ENCODE measurements at places on chromosomes 6 and 20. TPM values are rescaled to one million over a fixed set of nuclear protein-coding genes. Genes with fewer than 3 reads are reported as not detected.

ULBP2 gene
- polyA plus RNA-seq: 30.1 TPM

DNA sequence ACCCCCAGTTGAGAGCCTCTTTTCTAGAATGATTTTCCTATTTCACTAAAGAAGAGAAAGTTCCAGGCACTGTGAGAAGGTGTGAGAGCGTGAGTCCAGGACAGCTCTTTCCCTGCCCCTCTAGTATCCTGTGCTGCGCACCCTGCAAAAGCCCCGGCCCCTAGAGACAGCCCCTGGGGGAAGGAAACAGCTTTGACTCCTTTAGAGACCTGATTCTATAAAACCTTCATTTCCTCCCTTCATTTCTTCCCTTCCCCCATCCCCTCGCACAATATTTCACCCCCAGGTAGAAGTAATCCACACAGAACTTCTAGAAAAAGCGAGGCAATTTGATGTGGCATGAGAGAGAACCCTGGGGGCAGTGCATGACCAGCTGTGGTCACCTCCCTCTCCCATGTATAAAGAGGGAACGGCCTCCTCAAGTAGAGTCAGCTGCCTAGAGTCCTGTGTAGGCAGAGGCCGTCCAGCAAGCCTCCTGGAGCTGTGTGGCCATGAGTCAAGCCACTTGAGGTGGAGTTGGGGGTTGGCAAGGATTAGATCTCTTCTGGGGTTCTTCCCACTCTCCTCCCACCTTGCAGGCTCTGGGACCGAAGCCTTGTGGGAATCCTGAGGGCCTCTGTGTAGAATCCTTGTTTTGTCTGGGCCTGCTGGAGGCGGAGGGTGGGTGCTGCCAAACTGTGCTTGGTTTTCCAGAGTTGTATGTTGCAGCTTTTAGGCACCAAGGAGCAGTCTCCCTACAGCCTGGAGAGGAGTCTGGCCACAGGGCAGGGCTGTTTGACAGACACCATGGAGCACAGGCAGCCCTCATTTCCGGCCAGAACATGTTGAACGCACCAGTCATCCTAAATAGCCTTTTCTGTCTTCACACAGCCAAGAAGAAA, 41.7 kb downstream of the CHMP4B start:
- DNase-seq: no peak

- no peak for DNase-seq
These were observed 37.5 kb downstream of the YTHDF1 start for GRCh38 chr20:63178446-63178820.

DNA sequence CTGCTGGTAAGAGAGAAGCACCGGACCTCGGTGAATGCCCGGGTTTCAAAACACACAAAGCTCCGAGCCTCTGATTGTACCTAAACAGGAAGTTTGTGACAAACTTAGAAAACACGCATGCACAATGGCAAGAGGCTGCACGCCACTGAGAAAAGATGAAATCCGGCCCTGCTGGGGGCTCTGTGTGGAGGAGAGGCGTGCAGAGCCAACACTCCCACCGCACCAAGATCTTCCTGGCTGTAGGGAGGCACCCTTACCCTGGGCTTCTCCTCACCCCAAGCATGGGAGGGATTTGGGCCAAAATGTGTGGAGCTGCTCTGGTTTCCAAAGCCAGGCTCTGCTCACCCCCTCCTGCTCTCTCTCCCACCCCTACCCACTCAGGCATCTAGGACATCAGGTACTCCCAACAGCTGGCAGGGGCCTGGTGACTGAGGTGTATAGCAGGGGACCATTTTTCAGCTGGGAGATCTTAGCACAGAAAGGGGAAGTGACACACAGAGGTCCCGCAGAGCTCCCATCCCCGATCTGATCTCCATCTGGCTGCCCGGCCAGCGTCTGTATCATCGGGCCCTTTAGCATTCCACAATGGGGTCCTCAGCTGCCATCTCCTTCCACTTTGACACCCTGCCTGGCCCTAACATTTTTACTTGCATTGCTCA, 84.2 kb downstream of the TRERF1 start:
- DNase-seq: no peak

CST4 gene
- not detected for polyA plus RNA-seq

DNA sequence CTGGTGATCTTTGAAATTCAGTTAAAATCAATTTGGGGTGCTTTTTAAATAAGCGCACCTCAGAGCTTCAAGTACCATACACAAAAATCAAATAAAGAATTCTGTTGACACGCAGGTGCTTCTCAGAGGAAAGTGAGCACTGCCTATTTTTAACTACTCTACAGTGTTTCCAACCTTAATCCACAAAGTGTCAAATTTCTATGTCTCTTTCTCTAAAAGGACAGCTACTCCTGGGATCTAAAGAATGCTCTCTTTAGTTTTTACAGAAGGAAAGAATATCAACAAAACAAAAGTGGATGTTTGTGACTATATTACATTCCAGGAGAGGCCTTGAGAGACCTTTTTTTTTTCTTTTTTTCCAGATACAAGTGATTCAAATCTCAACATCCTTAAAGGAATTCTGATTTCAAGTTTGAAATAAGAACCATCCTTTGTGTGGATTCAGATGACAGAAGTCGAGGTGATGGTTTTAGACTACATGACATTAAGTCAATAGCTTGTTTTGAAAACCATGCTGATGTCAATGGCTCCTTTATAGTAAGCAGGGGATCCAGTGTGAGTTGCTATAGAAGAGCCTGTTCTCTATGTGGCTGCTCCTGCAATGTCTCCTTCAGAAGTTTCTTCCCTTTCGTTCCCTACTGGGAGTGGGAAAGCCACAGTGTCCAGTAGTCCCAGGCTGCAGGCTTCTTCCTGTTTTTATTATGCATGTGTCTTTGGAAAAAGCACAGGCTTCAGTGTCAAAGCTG, 67.2 kb upstream of the DEFB112 start:
- no peak for DNase-seq

ACTL10 gene
- polyA plus RNA-seq: 1.7 TPM

SEL1L2 gene
- polyA plus RNA-seq: not detected

DNA sequence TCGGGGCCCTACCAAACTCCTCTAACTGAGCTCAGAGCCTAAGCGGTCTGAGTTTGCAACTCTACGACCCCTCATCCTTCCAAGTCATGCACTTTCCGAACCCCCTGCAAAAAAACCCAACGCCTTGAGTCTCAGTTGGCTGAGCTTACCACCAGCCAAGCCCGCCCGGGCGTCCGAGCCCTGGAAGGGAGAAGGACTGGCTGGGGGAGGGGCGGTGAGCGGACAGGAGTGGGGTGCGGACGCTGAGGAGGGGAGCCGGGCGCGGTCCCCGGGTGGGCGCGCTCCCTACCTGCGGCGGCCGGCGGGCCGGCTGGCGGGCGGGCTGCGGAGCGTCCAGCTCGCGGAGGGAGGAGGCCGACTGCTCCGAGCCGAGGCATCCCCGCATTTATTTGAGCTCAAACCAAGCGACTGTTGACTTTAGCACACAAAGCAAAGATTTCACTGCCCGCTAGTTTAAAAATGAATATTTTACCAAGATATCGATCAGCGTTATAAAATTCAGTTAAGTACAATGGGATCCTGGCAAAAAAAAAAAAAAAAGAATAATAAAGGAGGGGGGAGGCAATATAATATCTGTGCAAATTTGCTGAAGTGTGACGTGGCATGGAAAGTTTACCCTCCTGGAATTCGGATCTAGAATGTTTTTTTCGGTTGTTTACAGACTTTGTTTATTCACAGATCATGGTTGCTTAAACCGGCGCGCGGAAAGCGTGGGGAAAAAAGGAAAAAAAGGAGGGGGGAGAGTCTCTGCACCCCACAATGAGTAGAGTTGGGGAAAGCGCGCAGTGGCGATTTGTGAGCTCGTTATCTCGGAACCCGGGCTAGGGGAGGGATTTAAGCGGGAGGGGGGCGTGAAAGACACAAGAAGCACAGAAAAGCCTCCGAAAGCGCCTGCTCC, 5.9 kb downstream of the FOXA2 start:
- no peak for DNase-seq

DNA sequence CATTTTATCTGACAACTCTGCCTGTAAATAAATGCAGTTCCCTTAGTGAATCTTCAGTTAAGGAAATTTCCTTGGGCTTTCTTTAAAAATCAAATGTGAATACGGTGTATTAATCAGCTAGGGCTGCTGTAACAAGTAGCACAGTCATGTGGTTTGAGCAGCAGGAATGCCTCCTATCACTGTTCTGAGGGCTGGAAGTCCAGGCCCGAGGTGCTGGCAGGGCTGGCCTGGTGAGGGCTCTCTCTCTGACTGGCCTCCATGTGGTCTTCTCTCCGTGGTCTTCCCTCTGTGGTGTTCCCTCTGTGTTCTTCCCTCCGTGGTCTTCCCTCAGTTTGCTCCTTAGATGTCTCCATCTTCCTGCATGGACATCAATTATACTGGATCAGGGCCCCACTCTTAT, 124.1 kb downstream of the SMOC2 start:
- no peak for DNase-seq

DNA sequence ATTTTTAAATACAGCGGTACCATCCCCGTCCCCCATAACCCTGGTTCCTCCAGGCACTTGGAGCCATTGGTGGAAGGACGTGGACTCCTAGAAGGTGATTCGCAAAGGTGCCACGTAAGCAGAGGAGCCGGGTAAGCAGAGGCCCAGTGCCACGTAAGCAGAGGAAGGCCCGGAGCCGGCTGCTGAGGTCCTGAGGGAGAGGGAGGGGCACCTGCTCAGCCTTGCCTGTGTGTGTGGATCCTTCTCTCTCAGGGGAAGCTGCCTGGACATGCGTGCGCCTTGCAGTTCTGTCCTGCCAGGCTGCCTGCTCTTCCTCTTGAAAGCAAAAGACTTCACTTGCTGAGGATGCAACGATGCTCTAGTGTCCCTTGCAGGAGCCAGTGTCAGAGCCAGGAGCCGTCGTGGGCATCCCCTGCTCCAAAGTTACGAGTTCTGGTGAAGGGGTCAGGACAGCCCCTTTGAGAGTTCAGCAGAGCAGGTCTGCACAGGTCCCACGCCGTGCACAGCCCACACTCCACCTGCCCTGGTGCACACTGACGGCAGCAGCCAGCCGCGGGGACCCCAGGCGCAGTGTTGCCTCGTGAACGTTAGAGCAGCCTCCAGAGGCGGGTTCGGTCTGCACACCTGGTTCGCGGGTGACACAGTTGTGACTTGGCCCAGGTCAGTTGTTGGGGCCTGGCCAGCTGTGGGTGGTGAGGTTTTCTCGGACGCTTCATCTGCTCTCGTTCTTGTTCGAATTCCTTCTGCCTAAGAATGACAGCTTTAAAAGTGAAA, 1.9 kb upstream of the NKAIN4 start:
- no peak for DNase-seq

All from GM23248 (cell line).